ENCODE measurements at places on chromosomes 5 and 9. TPM values are rescaled to one million over a fixed set of nuclear protein-coding genes. Genes with fewer than 3 reads are reported as not detected.
A peak's percentile ranks its signal among the peaks of the same experiment; 100 is the strongest.

DNA sequence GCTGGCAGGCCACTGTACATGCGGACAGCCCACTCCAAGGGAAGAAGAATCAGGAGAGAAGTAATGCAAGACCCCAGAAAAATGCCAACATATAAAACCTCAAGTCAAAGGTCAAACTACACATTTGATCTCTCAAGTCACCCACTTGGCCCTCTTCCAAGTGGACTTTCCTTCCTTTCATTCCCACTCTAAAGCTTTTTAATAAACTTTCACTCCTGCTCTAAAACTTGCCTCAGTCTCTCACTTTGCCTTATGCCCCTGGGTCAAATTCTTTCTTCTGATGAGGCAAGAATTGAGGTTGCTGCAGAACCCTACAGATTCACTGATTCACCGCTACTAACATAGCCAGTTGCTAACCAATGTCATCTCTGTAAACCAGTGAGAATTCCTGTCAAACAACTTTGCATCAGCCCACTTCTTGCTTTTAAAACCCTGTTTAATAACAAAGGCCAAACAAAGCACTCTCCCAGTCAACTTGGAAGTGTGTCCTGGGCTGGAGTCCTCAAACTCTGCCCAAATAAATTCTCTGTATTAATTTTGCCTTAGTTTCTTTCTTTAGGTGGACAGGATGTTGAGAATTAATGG, 6.9 kb upstream of the ATP6V1G1 start:
- no peak for DNase-seq

DNA sequence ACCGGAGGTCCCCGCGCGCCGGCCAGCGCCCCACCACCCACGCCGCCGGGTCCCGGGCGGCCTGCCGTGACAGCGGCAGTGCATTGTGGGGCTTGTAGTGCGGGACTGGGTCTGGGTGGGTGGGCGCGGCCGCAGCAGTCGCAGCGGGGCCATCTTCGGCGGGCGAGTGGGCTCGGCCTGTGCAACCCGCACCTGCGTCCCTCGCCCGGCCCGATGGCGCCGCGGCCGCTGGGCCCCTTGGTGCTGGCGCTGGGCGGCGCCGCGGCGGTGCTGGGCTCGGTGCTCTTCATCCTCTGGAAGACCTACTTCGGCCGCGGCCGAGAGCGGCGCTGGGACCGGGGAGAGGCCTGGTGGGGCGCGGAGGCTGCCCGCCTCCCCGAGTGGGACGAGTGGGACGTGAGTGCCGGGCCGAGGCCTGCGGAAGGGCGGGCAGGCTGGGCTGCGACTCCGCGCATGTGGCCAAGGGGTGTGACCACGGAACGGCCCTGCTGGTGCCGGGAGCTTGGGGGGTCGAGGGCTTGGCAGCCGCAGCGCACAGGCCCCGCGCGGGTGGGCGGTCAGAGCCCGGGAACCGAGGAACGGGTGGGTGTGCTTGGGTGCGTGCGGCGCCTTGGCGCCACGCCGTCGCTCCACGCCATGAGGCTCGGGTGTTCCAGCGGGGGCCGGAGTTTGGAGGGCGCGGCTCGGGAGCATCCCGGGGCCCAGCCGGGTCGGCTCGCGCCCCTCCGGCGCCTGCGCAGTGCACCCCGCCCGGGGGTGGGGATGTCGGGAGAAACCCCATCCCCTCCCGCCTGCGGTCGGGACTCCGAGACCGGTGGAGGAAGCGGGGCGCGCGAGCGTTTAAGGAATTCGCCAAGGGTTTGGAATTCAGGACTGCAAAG, at the start of gene ARL10:
ARL10 (plus strand) TSS at position 137 of the 881 bp plus-strand sequence; CDS start at position 214, 77 bp downstream.
- no peak for DNase-seq

The CD14 gene
- total RNA-seq = 1.7 TPM

DNA sequence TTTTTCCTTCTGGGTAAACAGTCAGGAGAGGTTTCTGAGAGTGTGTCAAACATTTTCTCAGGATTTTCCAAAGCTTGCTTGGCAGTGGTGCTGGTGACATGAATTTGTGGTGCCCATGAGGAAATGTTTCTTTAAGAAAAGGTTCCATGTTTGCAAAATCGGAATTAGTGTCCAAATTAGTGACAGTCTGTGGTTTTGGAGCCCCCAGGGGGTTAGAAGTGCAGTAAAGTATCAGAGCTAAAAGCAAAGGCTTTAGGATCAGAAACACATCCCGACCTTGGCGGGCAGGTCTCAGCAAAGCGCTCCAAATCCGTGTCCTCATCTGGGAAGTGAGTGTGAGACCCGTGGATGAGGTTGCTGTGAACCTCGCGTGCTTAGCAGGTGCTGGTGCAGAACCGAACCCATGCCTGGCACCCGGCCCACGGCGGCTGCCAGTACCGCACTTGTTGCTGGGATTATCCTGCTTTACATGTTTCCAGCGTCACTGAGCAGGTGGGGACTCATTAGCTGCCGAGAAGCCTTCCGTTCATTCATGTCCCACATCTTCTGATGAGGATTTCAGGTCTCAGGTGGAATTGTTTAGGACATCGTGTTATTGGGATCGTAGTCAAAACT, 70.8 kb upstream of the COL5A1 start:
- DNase-seq = no peak

DNA sequence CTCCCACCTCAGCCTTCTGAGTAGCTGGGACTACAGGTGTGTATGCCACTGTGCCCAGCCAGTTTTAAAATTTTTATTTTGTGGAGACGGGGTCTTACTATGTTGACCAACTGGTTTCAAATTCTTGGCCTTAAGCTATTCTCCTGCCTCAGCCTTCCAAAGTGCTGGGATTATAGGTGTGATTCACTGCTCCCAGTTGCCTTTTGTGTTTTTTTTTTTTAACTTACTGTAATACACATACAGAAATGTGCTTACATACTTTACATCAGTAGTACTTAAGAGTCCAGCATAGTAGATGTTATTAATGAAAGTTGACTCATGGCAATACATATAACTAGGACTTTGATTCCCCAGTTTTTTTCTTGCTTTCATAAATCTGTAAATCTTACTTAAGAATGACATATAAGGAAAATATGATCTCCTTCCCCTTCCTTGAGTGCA, 4.7 kb downstream of the MAN2A1 start:
- DNase-seq = no peak

DNA sequence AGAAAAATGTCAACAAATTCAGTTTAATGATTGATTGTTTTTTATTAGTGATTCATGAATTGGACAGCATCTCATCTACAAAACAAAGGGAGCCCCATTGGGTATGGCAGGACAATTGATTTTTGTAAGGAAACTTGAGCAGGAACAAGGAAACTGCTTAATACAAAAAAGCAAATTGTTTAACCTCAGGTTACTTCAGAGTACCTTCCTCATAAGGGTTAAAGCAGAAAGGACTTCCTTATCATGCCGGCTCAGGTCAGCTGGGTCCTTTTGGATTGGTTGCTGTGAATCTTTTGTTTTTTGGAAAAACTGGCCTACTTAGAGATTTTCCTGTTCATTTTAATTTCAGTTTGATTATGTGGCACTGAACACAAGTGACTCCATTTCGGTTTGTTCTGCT, 211.8 kb downstream of the ARRDC3 start:
- no peak for DNase-seq

The AIF1L gene
- total RNA-seq = 36.5 TPM

DNA sequence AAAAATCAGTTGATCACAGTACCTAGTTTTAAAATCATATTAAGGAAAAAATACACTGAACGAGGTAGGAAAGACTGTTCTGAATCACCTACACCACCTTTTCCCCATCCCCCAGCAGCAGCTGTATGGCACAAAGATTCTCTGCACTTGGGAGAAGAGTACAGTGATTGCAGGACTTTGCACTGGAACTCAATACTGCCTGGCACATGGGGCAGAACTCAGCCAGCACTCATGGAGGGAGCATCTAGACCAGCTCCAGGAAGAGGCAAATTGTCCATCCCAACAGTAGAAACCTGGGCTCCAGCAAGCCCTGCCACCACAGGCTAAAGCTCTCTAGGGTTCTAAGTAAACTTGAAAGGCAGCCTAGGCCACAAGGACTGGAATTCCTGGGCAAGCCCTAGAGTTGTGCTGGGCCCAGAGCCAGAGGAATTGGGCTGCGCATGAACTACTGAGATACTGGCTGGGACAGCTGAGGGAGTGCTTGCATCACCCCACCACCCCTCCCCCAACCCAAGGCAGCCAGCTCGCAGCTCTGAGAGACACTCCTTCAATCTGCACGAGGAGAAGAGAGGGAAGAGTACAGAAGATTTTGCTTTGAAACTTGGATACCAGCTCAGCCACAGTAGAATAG, 654.4 kb upstream of the CDH6 start:
- DNase-seq = no peak

DNA sequence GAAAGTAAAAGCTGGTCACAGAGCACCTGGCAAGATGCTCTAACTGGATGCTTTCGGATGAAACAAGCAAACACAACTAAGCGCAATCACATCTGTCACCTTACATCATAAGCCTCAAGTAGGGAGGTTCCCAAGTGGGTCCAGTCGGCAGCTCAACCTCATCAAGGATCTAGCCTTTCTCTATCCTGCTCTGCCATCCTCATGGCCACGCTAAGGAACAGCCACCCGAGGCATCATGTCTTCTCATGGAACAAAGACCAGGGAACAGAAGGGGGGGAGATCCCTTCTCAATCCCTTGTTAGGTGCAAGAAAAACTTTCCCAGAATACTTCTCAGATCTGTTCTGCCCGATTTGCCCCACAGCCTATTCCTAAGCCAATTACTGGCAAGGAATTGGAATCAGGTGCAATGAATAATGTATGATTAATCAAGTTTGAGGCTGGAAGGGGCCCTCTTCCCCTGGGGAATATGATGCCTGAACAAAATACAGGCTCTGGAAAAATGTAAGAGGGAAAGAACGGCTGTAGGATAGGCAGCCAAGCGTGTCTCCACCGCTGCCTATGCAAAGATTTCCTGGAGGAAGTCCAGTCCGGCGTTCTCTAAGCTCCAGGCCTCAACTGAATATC, 1.3 kb upstream of the HABP4 start:
- DNase-seq = no peak

The HNRNPAB gene
- 132 TPM for total RNA-seq

DNA sequence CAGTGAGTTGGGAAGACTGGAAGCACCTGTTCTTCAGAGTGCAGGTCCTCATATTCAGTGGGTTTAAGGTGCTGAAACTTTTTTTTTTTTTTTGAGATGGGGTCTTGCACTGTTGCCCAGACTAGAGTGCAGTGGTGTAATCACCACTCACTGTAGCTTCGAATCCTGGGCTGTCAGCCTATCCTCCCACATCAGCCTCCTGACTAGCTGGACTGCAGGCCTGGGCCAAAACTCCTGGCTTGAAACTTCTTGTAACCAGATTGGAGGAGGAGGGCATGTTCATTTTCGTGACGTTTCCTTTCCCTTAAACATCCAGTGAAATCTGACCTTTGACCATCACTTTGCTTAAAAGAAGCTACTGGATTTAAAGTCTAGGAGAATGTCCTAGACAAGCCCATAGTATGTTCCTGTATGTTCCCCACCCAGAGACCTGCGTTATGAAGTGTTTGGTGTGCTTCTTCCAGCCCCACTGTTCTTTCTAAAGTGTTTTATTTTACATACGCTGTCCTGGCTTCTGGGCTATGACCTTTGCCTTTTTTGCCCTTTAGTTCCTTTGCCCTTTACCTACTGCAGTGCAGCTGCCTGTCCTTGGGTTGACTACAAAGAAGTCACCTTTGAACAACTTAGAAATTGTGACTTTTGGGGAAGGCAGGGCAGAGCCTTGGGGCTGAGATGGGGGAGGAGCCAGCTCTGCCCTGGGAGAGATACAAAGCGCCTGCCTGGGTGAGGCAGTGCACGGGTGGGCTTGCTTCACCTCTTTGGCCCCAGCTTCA, 18.4 kb downstream of the TENT4A start:
- DNase-seq = no peak

- DNase-seq = no peak
Observed at GRCh38 chr9:38482918-38483592, 58.8 kb upstream of the IGFBPL1 start.

- DNase-seq = no peak
Observed at GRCh38 chr9:121510766-121511550, 11.3 kb upstream of the GGTA1 start.

The DMRT3 gene
- not detected for total RNA-seq

The ISL1 gene
- total RNA-seq = not detected

- DNase-seq = no peak
Observed at GRCh38 chr5:179909224-179909623, 1.5 kb upstream of the TBC1D9B start.

The GABRA6 gene
- not detected for total RNA-seq

The PRRX2 gene
- total RNA-seq = not detected

GRCh38 chr9:113493203-113493520, 29.6 kb downstream of the RGS3 start:
- no peak for DNase-seq

The CFAP90 gene
- total RNA-seq = 0.11 TPM

The KCNMB1 gene
- total RNA-seq = not detected

GRCh38 chr5:181222630-181223057, 437 bp upstream of the TRIM41 start:
- no peak for DNase-seq

The UBE2QL1 gene
- not detected for total RNA-seq

- DNase-seq = peak; percentile 25
Observed at GRCh38 chr9:130535818-130536521, 43.4 kb upstream of the FUBP3 start.

DNA sequence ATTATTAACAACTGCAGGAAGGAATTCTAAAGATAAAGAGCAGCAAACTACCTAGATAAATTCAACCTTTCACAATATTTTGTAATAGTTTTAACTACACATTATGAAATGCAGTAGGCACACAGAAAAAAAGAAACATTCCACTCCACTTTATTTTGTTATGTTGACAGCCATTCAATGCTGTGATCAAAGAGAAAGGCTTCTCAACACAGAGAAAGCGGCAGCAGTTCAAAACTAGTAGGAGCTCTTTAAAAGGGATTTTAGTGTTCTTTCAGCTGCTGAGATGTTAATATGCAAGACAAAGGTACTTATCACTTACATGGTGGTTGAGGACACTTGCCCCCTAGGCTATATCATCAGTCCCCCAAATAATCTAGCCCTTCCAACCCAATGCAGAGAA, 11.6 kb downstream of the CEMIP2 start:
- DNase-seq = peak; percentile 65

DNA sequence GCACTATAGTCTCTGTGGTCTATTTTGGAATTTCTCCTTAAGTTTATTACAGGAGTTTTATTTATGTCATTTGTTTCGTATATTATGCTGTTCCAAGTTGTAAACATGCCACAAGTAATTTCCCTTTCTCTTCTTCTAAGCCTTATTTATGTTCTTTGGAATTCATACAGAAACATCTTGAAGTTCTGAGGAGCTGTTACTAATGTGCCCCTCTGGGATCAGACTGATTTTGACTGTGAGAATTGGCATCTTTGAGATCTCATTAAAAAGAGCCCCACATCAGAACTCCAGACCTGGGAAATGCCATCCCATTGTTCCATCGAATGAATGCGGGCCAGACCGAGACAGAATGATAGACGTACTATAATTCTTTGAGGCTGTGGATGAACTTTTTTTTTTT, 138.8 kb upstream of the CD180 start:
- no peak for DNase-seq

The ANGPTL2 gene
- total RNA-seq = 0.35 TPM

The TLR4 gene
- 0.22 TPM for total RNA-seq

DNA sequence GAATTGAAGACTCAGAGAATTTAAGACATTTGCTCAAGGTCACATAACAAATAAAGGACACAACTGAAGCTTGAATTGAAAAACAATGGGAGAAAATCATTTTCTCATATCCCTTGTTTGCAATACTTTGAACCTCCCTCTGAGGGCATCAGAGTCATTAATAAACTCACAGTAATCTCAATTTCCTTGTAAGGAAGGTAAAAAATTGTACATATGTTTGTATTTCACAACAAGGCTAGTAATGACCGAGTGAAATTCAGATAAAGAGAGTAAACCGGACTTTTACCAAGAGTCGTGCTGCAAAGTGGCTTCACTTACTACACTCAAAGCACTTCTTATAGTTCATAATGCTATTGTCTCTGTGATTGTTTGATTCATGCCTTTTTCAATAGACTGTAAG, 665.0 kb downstream of the NR2F1-AS1 start:
- DNase-seq = peak; percentile 44

GRCh38 chr9:133679056-133679455, 42.9 kb downstream of the DBH start:
- DNase-seq = no peak

All from HepG2 (cell line).